ENCODE measurements at places on chromosomes 13 and 19. TPM values are rescaled to one million over a fixed set of nuclear protein-coding genes. Genes with fewer than 3 reads are reported as not detected.

The OR7A5 gene
- total RNA-seq: not detected

DNA sequence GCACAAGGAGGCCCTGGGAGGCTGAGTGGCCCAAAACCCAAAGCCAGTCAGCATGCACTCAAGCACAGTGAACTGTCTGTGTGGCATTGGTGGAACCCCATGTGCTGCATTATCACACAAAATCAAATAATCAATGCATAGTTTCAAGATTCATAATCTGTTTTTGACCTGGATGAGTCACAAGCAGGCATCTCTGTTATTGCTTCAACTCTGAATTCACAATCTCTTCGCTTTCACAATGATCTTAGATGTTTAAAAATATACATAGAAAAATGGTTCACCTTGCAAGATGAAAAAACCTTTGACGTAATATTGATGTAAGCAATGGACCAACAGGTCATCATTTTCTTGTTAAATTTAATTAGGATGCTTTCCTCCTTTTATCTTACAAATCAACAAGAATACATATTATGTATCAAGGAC lies 455.4 kb downstream of the IRS2 start:
- no peak overlapping the region for H3K27ac ChIP-seq
- DNase-seq: no peak
- no peaks in the 10 kb centered on the region for H3K36me3 ChIP-seq
- H3K4me3 ChIP-seq: no peak overlapping the region
- no peaks in the 10 kb centered on the region for H3K27me3 ChIP-seq

The MCEMP1 gene
- not detected for total RNA-seq

The C19orf85 gene
- total RNA-seq: not detected

DNA sequence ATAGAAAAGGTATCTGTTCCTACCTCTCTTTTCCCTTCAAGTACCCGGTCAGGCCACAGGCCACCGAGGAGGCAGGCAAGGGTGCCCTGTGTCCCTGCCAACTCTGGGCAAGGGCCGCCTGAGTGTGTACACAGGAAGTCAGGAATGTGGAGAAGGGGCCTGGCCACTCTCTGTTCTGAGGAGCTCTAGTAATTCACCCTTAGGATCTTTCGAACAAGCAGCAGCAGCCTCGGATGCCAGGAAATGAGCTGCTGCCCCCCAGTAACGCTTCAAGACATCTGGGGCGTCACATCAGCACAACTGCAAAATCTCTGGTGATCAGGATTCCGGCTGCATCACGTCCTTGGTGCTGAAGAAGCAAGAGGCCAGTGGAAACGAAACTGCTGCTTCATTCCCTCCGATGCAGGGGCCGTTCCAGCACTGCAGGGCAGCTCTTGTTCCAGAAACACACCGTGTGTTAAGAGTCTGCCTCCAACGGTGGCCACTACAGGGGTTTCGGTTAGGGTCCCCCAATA lies 2.0 kb downstream of the RAB20 start:
- peaks cover 35% of the 10 kb centered on the region for H3K27me3 ChIP-seq
- H3K4me3 ChIP-seq: peak overlapping the region; percentile 82
- peaks cover 19% of the 10 kb centered on the region for H3K4me1 ChIP-seq
- H3K27ac ChIP-seq: no peak overlapping the region

- H3K27me3 ChIP-seq: no peaks in the 10 kb centered on the region
- H3K27ac ChIP-seq: no peak overlapping the region
- no peak for DNase-seq
- H3K4me3 ChIP-seq: no peak overlapping the region
Measured at GRCh38 chr13:110945928-110946570, 31.2 kb upstream of the ANKRD10 start.

DNA sequence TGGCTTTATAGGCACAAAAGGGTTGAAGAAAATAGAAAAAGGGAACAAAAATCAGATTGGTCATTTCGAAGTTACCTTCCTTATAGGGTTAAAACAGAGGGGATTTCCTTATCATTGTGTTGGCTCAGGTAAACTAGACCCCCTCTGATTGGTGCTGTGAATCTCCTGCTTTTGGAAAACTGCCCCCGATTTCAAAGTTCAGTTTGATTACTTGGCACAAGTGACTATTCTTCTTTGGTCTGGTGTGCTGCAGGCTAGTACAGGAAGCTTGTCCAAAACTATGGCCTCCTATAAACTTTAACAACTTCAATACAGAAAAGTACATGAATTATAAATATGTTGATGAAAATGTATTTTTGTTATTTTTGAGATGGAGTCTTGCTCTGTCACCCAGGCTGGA lies 13.9 kb upstream of the TPTE2 start:
- H3K36me3 ChIP-seq: no peaks in the 10 kb centered on the region
- no peaks in the 10 kb centered on the region for H3K4me1 ChIP-seq
- H3K27ac ChIP-seq: no peak overlapping the region
- no peaks in the 10 kb centered on the region for H3K27me3 ChIP-seq
- no peak for DNase-seq

- no peak overlapping the region for H3K27ac ChIP-seq
- H3K36me3 ChIP-seq: peaks cover 14% of the 10 kb centered on the region
- no peak for DNase-seq
- H3K4me3 ChIP-seq: no peak overlapping the region
Measured at GRCh38 chr13:41682766-41683165, 225.4 kb downstream of the RGCC start.

- no peak for DNase-seq
- peaks cover 9% of the 10 kb centered on the region for H3K36me3 ChIP-seq
- no peaks in the 10 kb centered on the region for H3K4me1 ChIP-seq
- no peaks in the 10 kb centered on the region for H3K27me3 ChIP-seq
- H3K27ac ChIP-seq: peak overlapping the region; percentile 52
Measured at GRCh38 chr19:4500841-4501591, 17.3 kb downstream of the PLIN4 start.

DNA sequence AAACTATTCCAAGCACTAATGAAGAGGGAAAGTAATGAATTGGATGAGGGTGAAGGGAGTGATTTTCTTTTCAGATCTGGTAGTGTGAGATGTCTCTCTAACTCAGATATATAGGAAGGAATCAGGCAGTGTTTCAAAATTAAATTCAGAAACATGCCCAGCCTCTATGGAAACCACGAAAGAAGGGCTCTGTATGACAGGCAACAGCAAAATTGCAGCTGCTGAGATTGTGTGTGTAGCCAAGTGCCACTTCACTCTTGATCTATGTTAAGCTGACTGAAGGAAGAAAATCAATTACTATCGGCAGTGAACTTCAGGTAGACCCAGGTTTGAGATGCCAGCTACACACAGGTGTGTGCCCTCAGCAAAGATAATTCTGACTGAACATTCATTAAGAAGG lies 387.4 kb downstream of the PCDH9 start:
- H3K4me1 ChIP-seq: no peaks in the 10 kb centered on the region
- no peak overlapping the region for H3K4me3 ChIP-seq
- DNase-seq: no peak

DNA sequence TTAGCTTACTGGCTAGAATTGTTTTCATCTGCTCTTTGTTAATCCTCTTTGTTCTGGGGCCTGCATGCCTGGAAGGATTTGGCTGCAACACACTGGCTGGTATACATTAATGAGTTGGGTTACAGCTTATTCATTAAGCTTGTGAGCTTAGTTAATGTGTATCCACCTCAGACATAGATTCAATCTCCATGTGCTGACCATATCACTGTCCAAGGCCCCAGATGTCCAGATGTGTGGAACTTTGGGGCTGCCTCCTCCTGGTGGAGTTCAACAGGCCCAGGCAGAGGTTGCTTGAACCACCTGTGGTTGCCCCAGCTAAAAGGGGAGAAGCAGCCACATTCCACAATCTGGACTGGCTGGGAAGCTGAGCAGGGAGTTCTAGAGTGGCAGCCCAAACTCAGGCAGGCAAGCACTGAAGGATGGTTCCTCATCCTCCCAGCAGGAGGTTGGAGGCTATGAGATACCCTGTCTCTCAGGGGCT lies 5.4 kb downstream of the DIAPH3 start:
- H3K4me3 ChIP-seq: no peak overlapping the region
- H3K27ac ChIP-seq: peak overlapping the region; percentile 67
- DNase-seq: no peak
- H3K36me3 ChIP-seq: peaks cover 3% of the 10 kb centered on the region
- peaks cover 7% of the 10 kb centered on the region for H3K4me1 ChIP-seq

GRCh38 chr19:41850381-41850780 lies 5.5 kb downstream of the DMRTC2 start:
- no peak overlapping the region for H3K4me3 ChIP-seq
- no peaks in the 10 kb centered on the region for H3K36me3 ChIP-seq
- no peak overlapping the region for H3K27ac ChIP-seq
- DNase-seq: no peak

The CYSLTR2 gene
- total RNA-seq: 0.47 TPM

- H3K4me3 ChIP-seq: no peak overlapping the region
- H3K36me3 ChIP-seq: peaks cover 19% of the 10 kb centered on the region
- DNase-seq: no peak
Measured at GRCh38 chr13:41352935-41353840, 42.1 kb downstream of the NAA16 start.

GRCh38 chr13:101415358-101416174 lies 742 bp downstream of the NALCN start:
- peak overlapping the region; percentile 65 for H3K4me3 ChIP-seq
- H3K27ac ChIP-seq: no peak overlapping the region
- H3K4me1 ChIP-seq: no peaks in the 10 kb centered on the region
- H3K36me3 ChIP-seq: no peaks in the 10 kb centered on the region

All from progenitor cell of endocrine pancreas (in vitro differentiated cells).